ENCODE measurements at places on chromosomes 6 and 20. TPM values are rescaled to one million over a fixed set of nuclear protein-coding genes. Genes with fewer than 3 reads are reported as not detected.

GRCh38 chr6:13479971-13480434 lies 7.4 kb downstream of the GFOD1 start:
- DNase-seq = peak; percentile 33

DNA sequence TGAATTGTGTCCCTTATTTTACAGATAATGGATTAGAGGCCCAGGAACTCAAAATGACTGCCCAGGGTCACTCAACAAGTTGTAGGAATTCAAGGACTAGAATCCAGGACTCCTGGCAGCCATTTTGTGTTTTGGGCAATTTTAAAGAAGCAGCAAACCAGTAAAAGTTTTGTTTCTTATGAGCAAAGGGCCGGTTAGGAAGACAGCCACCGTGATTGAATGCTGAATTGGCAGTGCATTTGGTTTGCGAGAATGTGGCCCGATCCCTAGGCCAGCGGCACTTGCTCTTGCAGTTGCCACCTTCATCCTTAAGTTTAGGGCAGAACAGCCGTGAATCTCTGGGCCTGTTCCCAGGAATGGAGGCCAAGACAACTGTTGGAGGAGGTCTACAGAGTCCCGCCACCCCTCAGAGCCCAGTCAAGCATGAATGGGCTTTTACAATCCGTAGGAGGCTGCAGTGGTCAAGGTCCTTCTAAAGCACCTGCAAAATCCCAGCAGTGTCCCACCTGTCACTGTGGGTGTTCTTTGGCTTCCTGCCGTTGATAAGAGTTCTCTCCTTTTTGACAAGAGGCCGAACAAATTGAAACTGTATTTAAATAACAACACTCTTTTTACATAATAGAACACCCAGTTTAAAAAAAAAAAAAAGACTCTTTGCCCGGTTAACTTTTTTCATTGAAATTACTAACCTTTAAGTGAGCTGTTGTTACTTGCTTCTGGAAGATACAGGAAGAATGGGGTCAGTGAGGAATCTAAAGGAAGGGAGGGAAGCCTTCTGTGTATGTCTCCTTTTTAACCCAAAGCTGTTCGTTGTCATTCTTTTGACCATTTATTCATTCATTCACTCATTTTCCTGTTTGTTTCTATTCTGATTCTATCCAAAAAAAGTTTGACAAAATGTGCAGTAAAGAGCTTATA lies 68.7 kb downstream of the PHACTR2 start:
- DNase-seq = no peak

Gene GINS1
- 1.6 TPM for total RNA-seq

GRCh38 chr6:150373260-150373701 lies 4.5 kb downstream of the IYD start:
- DNase-seq = peak; percentile 28

DNA sequence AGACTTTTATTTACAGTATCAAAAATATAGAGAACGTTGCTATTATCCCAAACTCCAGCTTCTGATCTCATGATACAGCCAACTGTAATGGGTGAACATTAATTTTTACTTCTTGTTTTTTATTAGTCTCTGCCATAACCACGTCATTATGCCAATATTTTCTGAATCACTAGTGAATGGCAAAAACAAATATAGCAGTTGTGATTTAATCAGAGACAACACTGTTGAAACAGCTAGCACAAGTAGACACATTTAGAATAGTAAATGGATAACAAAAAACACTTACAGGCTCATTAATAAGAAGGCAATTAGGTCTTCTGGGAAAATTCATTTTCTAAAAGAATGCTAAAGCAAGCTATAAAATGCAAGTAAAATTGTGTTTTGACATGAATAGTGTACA lies 8.1 kb downstream of the PTPRK start:
- no peak for DNase-seq

DNA sequence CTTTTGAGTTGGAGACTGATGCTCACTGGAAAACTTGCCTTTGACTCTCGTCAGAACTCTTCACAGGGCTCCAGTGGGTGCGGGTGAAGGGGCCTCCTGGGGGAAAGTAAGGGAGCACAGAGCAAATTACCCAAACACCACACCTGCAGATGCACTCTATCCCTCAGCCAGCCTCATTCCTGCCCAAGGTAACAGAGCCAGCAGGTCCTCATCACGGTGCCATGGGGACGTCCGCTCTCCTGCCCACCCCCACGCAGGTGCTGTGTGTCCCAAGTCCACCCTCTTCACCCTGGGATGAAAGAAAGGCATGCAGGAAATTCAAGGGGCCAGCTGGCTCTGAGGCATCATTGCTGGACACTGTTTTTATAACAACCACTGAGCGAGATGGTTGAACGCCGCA lies 269.0 kb downstream of the SMOC2 start:
- no peak for DNase-seq
